ENCODE measurements at places on chromosomes 16 and 17.

- DNase-seq, result no peak
These were observed 156.3 kb upstream of the SOX9 start for GRCh38 chr17:71964559-71964958.

DNA sequence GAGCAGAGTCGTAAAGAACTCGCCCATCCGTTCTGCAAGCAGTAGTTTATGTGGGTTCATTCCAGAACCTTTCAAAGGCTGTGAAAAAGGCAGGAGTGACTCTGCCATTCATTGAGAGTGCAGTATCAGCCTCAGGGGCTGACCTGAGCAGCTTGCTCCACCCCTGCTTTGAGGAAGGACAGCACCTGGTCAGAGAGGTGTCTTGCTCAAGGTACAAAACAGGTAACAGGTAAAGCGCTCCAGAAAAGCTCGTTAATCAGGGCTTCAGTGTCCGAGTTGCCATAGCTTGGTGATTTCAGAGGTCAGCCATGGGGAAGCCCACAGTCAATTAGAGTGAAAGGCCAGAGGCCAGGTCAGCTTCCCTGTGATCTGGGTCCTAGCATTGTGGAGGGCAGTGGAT lies 251.1 kb downstream of the ABCC12 start:
- DNase-seq, result no peak

DNA sequence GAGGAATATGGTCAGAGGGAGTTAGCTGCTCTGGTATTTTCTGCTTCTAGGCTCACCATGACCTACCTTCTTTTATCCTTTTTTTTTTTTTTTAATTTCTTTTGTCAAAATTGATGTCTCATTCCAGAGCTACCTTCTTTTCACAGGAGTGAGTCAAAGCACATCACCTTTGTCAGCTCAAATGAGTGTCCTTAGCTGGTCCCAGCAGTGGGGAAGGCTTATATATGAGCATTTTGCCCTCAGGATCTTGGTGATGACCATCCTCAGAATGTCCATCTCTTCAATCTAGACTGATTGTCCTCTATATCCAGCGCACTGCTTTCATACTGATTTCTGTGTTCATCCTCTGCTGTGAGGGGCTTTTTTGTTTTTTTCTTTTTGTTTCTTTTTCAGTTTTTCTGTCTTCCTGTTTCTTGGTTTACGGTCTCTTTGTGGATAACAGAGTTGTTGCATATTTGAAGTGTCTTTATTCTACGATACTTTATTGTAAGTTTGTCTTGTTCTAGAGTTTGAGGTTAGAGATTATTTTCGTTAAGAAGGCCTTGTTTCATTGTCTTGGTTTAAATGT lies 24.9 kb downstream of the CBFB start:
- DNase-seq, result no peak

GRCh38 chr16:81821436-81822128 lies 42.5 kb downstream of the PLCG2 start:
- no peak for DNase-seq

- DNase-seq, result no peak
These were observed 58.8 kb downstream of the UTP18 start for GRCh38 chr17:51319186-51319585.

DNA sequence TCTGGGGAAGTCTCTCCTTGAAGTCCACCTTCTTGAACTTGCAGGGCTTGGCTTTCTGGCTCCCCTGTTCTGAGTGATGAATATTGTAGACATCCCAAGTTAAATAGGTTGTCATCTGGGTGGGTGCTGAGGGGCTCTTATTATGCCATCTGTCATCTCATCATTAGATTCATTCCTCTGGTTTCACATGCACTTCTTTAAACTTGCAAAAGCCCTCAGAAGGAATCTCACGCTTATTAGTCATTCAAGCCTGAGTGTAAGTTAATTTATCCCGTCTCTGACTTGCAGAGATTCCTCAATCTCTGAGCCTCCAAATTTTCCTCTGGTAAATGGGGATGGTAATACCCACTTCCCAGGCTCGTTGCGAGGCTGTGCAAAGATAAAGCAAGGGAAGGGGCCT lies 5.7 kb downstream of the MGAT5B start:
- DNase-seq, result peak; percentile 55

GRCh38 chr17:51706093-51706492 lies 445.7 kb downstream of the UTP18 start:
- no peak for DNase-seq

GRCh38 chr16:4987580-4988374 lies 29.6 kb downstream of the SEC14L5 start:
- DNase-seq, result no peak

DNA sequence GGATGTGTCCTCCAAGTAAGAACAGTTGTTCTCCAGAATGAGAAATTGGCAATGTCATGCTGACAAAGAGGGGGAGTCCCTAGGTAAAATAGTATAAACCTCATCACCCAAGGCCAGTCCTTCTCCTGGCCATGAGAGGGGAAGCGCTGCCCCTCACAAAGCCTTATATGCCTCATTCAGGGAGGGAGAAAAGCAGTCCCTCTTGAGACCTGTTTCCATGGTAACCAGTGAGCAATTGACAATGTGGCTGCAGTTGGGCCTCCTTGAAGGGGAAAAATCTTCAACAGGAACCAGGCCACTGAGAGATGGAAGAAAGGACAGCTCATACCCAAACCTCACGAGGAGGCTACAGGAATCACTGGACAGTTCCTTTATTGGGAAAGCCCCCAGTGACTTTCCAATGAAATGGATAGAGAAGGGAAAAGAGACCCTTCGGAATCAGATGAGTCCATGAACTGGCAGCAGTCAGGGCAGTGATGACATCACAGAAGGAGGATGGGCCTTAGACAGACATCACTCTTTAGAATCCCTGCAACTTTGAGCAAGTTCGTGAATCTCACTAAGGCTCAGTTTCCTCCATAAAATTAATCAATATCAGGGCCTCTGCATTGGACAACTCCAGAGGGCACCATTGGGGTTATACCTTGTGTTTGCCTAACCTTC lies 275.7 kb downstream of the TOX3 start:
- DNase-seq, result no peak

- peak; percentile 29 for DNase-seq
These were observed 31.5 kb downstream of the NEUROD2 start for GRCh38 chr17:39576187-39576586.

GRCh38 chr16:27242868-27243590 lies 25.5 kb downstream of the NSMCE1 start:
- peak; percentile 94 for DNase-seq

DNA sequence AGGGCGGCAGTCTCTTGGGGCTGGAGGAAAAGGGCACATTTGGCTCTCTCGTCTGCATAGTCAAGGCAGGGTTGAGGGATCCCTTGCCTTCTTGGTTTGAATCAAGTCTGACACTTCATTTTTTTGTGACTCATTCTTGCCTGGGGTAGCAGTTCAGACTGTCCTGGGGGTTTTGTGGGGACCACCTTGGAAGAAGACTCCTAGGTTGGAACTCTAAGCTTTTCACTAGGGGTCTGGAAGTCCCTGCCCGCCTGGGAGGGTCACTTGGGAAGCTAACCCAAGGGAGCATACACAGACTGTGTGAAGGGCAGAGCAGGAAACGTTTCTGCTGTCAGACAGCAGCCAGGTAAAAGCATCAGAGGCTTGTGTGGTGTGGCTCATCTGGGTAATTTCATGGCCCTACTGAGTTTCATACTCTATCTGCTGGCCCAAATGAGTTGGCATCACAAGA lies 11.3 kb downstream of the YPEL2 start:
- no peak for DNase-seq

DNA sequence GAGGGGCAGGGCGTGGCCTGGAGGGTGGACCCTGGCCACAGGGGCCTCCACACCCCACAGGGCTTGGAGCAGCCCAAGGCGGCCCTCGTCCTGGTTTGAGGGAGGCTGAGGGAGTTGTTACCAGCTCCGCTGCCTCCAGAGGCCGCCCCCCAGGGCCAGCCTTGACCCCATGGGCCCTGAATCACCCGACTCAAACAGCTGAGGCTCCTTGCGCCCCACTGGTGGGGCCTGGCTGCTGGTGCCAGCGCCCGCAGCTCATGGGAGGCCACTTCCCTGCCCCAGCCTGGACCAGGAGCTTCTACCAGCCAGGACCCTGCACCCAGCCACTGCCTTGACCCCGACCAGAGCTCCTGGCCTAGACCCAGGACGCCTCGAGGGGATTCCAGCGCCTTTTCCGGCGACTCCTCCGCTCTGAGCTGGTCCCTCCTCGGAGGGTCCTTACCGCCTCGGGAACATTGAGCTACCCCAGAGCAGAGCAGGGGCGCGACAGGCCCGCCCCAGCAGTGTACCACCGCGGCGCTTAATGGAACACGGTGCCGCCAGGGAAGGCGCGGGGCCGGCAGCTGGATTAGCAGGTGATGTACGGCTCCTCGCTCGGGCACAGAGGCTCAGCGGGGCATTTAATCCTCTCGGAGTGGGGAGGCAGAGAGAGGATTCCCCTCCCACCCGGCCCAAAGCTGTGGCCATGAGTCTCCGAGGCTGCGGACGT lies 37.2 kb downstream of the GSE1 start:
- DNase-seq, result no peak

GRCh38 chr16:89368604-89369249 lies 121.6 kb downstream of the ANKRD11 start:
- no peak for DNase-seq

- no peak for DNase-seq
These were observed 1.9 kb downstream of the CBX2 start for GRCh38 chr17:79779661-79780365.

DNA sequence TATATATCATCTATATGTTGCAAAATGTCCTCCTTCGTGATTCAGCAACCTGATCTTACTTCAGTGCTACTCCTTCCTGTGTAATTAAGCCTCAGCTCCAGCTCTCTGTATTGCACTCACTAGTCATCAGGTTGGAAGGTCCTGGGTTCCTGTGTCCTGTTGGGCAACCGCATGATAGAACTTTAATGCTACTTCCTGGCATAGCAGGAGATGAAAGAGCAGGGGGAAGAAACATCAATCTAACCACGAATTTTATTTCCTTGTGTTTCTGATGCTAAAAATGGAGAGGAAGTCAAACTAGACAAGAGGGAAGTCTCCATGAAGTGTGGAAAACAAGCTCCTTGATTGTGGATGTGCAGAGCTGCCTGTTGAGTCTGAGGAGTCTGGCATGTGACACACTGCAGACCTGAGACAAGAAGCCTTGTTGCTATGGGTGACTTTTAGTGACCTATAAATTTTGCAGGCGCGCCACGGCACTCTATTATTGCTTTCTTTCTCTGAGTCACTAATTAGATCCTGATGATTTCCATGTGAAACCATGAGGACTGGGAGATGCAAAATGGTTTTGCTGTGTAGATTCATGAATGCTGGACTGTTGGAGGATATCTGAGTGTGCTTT lies 25.6 kb downstream of the IGSF6 start:
- peak; percentile 96 for DNase-seq

DNA sequence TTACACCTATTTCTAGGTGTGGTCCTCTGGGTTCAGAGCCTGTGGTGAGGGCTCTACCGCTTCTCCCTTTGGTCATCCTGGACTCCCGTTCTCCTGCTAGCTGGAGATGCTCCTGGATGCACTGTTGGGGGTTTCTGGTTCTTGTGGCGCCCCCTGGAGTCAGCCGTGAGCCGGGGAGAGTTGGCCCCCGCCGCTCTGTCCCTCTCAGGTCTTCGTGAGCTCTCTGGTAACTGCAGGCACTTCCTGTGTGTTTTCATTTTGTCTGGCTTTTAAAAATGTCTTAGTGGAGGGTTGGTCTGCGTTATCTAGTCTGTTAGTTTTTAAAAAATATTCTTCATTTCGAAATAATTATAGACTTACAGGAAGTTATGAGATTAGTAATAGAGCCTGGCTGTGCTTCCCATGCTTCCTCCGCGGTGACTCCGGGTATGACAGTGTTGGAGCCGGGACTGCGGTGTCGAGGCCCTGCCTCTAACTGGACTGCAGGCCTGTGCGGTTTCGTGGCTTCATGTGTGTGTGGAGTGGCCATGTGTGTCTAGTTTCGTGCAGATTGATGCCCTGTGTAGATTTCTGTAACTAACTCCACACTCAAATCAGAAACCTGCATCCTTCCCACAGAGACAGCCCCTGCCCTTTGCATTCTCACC lies 78.0 kb upstream of the ZNF750 start:
- peak; percentile 18 for DNase-seq

DNA sequence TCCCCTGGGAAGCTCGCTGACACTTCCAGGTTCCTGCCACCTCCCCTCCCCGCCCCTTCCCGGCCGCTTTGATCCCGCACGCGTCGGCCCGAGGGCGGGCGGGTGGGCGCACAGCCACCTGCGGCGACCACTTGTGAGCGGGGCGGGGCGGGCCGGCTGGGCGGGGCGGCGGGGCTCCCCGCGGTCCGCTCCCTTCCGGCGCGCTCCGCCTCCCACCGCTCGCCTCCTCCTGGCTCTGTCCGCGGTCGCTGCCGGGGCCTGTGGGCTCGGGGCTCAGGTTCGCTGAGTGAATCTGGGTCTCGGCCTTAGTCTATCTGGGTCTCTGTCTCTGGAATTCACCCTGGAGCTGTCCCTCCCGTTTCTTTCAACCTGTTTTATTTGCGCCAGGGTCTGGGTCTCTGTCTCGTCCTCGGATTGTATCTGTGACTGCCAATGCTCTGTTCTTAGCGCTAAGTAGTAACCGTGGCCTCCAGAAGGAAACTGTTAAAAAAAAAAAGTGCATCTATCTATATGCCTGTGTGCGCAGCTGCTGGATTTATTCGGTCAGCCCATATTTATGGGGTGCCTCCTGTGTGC lies 2.7 kb upstream of the HES7 start:
- DNase-seq, result peak; percentile 51

GRCh38 chr17:28944862-28945741 lies 6.2 kb downstream of the PHF12 start:
- peak; percentile 73 for DNase-seq

GRCh38 chr16:84950906-84951305 lies 60.4 kb downstream of the ZDHHC7 start:
- peak; percentile 27 for DNase-seq
